NCI-H524 treated with DMSO at 0.1 percent for 48 hours (cell line): ENCODE measurements at places on chromosomes 3 and 15.

DNA sequence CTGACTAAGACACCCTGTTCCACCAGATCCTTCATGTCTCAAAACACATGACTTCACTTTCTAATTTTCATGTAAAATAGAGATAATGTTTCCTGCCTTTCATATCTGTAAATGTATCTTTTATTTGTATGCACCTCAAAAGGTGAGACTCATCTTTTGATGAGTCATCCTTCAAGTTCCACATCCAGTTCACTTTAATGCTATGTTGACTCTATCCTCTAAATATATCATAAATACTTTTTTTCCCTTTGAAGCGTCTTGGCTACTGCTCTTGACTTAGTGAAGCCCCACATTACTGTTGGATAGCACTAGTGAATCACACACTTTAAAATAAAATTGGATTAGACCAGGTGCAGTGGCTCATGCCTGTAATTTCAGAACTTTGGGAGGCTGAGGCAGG is 741.1 kb downstream of the VGLL3 start:
- DNase-seq = no peak

DNA sequence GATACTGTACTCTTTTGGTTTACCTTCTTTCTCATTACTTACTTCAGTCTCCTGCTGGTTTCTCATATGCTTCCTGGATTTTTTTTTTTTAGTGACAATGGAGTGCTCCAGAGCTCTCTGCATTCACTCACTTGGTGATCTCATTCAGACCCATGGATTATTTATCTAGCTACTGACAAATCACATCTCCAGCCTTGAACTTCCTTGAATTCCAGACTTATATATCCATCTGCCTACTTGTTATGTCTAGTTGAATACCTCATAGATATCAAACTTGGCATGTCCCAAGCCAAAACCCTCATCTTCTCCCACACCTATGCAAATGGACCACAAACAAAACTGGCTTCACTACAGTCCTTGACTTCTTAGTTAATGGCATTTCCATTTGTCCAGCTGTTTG is 234.7 kb upstream of the ZPLD1 start:
- no peak for DNase-seq

GRCh38 chr3:69313251-69313650 is 72.6 kb downstream of the FRMD4B start:
- DNase-seq = no peak

- DNase-seq = no peak
Measured at GRCh38 chr3:46593274-46593862, 19.0 kb upstream of the FAM240A start.

- DNase-seq = no peak
Measured at GRCh38 chr3:31862666-31863279, 118.3 kb downstream of the OSBPL10 start.

DNA sequence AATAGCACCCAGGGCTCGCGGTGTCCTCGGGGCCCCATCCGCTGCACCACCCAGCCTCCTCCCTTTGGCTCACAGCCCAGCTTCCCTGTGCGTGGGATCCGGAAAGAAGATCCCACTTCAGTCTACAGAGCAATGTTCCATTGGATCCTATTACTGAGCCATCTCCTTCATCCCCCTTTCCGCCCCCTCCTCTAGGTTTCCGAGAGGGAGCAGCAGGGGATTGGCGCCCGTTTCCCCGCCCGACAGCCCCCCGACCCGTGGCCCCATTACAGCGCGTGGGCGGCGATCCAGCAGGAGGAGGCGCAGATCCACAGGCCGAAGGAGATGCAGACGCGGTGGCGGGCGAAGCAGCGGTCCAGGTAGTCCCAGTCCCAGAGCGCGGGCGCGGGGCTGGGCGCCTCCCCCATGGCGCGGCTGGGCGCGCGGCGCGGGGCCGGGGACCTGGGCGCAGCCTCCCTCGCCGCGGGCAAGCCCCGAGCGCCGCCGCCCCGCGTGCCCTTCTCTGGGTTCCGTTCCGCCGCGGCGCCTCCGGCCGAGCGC is 340 bp downstream of the TMEM44 start:
- DNase-seq = no peak

DNA sequence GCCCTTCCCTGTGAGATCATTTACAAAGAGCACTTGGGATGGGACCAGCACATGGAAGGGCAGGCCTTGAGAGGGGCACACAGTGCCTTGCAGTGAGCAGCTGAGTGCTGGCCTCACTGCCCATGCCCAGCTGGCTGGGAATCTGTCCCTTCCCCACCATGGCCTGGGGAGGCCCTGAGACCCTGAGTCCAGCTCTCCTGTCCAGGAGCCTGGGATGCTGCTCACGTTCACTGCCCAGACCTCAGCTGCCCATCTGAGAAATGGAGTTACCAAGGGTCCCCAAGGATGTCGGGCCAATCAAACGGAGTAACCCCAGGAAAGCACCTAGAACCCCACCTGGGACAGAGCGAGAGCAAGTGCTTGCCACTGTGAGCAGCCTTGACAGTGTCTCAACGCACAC is 35.6 kb downstream of the WNT7A start:
- no peak for DNase-seq

GRCh38 chr15:31004220-31004733 is 12.8 kb upstream of the MTMR10 start:
- DNase-seq = no peak

DNA sequence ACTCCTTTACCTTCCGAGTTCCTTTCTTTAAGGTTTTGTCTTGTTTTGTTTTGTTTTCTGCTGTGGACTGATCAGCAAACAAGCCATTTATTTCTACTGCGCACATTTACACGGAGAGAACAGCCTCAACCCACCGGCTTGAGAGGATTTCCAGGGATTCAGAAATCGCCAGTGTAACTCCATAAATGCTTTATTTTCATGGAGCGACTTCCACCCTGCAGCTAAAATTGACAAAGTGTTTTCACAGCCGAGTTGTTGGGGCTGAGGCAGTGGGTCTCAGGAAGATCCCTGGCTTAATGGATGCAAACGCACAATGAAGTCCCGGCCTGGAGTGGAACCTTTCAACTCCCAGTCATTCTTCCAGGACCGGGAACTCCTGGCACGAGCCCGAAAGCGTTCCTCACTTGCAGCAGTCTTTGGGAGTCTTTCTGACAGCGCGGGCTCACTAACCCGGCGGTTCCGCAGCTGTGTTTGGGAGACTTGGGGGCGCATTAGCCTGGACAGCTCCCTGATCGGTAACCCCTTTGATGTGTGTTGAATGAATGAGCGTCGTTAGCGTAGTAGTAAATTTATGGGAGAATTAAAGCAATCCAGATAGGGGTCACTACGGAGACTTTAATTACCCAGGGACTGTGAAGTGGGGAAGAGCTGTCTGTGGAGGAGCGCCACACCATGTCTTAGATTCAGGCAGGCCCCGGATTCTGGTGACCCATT is 785 bp upstream of the MYRIP start:
- DNase-seq = no peak

GRCh38 chr3:52218937-52219650 is 6.4 kb downstream of the TLR9 start:
- no peak for DNase-seq

GRCh38 chr3:54222316-54222715 is 100.0 kb downstream of the CACNA2D3 start:
- DNase-seq = no peak

DNA sequence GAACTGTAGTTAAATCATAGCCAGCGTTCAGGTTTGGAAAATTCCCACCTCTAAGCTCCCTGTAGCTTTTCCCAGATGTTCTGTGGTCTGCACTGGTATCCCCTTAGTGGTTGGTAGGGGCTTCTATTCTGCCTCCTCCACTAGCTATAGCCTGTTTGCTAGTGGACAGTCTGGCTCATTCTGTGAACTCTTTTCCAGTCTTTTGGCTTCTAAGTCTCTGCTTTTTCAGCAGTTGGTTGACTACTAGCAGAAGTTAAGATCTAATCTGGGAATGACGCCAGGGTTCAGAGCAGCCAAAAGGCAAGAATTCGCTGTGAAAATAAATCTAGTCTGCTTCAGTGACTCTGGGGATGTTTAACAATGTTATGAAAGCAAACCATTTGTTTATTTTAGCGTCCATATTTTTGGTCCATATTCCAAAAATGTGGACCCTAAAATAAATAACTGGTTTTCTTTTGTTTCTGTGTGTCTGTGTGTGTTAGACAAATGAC is 73.7 kb upstream of the WDR72 start:
- no peak for DNase-seq

GRCh38 chr3:98070840-98071239 is 16.1 kb upstream of the OR5AC2 start:
- DNase-seq = no peak

DNA sequence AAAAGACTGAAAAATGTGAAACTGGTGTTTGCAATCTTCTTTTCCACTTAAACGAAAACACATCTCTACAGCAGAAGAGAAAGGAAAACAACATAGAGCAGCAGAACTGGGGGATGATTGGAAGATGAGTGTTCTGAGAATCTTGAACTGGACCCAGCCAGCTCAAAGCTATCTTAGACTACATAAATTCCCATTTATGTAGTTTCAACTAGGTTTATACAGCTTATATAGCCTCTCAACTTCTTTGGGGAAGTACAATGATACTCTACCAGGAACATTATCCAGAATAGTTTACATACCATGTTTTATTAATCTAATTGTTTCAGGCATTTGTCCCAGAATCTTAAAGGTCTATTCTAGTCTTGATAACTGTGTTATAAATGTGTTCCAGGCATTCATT is 658.2 kb upstream of the LMCD1 start:
- DNase-seq = no peak

DNA sequence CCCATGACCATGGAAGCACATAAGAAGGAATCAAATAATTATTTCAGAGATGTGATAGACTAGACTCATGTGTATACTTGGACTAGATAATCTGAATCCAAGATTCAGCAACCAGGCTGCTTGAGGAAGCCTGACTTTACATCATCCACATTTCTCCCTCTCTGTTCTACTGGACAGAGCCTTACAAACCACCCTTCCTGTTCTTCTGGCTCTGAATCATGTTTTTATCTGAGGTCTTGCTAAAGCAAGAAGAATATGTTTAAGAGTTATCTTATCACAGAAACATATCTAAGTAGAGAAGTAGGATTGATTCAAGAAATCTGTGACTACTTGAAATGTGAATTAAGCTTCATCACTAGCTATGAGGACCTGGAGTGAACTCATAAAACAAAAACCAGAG is 71.1 kb upstream of the SLC24A5 start:
- DNase-seq = no peak

- no peak for DNase-seq
Measured at GRCh38 chr15:74134387-74135027, 4.1 kb downstream of the ISLR2 start.

DNA sequence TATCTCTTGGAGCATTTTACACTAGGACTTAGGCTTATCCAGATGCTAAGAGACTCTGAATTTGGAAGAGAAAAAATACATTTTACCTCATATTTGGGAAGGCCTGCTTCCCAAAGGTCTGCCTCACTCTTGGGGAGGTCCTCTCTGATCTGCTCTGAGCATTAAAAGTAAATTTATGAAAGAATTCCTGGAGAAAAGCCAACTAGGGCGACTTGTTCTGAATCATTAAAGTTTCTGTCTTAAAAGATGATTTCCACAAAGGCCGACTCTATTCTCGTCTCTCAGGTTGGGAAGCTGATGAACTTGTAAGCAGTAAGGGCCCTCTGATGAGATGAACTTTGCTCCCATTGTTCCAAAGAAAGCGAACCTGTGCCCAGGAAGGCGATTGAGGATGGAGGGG is 48.7 kb upstream of the HES1 start:
- no peak for DNase-seq

DNA sequence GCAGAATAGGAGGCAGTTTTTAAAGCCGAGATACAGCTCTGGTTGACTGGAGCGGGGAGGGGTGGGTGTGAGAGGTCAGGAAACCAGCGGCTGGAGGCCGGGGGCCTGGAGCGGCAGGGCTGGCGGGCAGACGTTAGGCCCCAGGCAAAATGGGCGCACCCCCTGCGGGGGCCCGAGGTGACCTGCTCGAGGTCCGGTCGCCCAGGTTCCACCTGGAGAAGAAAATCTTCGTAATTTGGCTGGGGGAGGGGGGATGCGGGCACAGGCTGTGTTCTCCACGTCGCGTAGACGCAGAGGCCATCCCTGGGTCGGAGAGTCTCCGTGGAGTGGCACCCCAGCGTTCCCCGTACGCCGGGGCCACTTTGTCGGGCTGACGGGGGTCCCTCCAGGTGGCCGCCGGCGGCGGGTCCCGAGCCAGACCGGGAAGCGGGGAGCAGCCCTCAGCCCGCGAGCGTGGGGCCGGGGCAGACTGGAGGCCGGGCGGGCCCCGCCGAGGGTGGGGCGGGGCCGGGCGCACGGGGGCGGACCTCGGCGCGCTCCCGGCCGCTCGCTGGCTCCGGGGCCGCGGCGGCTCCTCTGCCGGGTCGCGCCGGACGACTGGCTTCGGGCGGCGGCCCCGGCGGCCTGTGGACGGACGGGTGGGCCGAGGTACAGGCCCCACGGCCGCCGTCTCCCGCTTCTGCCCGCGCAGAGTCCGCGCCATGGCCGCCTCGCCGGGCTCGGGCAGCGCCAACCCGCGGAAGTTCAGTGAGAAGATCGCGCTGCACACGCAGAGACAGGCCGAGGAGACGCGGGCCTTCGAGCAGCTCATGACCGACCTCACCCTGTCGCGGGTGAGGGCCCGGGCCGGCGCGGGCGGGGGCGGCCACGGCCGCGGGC is at the start of gene CRTC3:
Gene CRTC3, plus strand, starts transcription at position 553 of the 879 bp plus-strand sequence. Its CDS starts 149 bp downstream, at position 702.
- DNase-seq = no peak

DNA sequence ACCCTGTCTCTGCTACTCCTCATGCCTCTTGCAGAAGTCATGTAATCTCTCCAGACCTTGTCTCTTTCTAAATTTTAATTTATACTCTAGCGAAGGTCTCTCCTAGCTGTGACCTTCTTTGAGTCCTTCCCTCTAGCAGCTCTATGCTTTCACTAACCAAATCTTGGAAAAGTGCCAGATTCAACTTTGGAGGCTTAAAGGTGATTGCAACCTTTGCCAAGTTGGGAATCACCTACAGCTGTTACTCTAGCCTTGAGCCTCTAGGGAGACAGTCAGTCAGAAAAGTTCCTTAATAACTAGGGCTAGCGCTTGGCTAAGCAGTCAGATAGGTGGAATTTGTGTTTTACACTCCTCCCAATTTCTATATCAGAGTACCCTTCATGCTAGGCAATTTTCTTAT is 46.1 kb upstream of the ABI3BP start:
- no peak for DNase-seq

GRCh38 chr3:71035314-71035713 is 548.2 kb downstream of the FOXP1 start:
- DNase-seq = no peak
